ENCODE measurements at places on chromosomes 5 and 9.

DNA sequence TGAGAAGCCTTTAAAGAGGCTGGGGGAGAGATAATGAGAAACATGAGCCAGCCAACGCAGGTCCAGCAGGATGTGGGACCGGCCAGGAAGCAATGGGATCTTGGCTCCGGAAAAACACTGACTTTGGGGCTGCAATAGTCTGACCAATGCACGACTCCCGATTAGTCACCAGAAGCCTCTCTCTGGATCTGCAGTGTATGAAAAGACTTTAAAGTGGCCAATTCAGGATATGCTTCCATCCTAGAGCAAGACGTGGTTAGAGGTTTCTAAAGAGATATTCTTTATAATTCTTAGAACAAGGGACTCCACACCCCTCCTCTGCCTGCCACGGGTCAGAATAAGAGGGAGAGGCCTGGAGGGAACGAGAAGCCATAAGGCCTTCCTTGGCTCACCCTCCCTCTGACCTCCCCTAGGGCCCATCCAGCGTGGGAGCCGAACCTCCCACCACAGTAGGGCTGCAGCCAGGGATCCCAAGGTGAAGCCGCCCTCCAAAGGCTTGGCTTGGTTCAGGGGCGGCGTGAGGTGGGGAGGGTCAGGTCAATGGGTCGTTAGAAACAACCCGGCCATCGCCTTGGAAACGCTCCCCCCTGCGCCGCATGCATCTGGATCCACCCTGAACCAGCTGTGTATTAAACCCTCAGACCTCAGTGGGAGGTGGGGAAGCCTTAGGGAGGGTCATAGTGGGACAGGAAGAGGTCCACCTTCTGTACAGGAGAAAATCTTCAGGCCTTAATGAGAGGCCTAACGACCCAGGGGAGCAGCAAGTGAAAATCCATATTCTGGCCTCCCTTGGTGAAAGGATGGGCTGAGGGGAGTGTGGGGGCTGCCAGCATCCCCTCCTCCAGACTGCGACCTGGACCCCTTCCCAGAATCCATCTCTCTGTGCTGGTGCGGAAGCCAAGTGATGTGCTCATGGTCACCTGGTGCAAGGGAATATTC, 11.1 kb downstream of the FGF1 start:
- no peak for DNase-seq

DNA sequence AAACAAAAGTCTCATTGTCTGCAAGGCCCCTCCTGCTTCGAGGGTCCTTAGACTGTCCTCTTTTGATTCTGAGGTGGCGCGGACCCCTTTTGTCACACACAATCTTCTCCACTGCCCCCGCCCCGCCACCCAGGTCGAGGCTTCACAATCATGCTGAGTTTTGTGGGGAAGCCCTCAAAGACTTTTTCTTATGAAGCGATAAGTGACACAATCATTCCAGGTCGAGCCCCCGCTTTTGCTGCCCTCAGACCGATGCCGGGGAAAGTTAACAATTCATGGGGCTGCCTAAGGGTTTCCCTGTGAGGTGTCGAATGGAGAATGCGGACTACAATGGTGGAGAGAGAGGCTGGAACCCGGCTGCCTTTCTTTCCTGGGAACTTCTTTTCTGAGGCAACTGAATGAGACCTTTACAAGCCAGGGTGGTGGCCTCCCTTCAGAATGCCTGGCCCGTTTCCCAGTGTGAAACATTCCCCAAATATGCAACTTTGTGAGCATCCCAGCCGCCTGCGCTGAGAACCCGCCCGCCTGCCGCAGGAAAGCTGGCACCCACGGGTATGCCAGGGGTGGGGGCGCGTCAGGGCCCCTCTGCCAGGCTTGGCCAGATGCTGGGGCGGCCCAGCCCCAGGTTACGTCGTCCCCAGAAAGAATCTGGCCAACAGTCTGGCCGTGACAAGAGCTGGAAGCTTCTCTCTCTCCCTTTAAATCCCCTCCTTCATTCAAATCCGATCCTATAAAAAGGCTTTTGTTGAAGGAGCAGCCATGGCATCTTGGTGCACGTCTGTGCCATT, 71.9 kb downstream of the MAP1B start:
- DNase-seq, result no peak

DNA sequence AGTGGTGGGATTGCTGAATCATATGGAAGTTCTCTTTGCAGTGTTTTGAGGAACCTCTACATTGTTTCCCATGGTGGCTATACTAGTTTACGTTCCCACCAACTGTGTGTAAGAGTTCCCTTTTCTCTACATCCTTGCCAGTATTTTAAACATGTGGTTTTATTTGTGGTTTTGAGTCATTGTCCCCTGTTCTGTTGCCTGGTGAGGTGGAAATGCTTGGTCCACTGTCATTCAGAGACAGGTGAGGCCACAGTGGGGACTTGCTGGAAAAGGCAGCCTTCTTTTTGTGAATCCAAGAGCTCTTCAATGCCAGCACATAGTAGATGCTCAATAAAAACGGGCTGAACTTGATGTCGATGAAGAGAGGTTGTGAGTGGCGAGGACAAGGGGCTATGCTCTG, 44.2 kb downstream of the SH3PXD2B start:
- no peak for DNase-seq

GRCh38 chr5:96763026-96763425, 44.7 kb downstream of the ERAP1 start:
- DNase-seq, result no peak

- no peak for DNase-seq
These were observed 164.6 kb downstream of the MAT2B start for GRCh38 chr5:163670036-163670435.

- no peak for DNase-seq
These were observed 1.3 kb upstream of the ACTL7A start for GRCh38 chr9:108860764-108861163.

DNA sequence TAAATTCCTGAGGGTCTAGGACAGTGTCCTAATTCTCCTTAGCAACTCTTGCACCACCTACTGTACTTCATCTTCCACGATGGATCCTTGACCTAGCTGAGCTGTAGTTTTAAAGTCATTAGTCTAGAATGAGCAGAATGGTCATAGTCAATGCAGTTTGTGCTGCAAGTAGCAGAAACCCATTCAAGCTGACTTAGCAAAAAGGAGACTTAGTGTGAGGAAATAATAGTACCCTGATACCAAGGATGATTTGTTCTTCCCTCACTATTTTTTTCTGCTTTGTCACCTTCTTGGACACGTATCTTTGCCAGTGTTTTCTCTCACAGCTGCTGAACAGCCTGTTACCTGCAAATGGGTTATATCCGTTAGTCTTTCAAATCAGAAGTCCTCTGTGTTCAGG, 5.3 kb downstream of the MFAP3 start:
- DNase-seq, result no peak

- DNase-seq, result no peak
These were observed 17.6 kb upstream of the AGGF1 start for GRCh38 chr5:77012601-77013000.

- no peak for DNase-seq
These were observed 83.9 kb downstream of the TMEM174 start for GRCh38 chr5:73256862-73257261.

DNA sequence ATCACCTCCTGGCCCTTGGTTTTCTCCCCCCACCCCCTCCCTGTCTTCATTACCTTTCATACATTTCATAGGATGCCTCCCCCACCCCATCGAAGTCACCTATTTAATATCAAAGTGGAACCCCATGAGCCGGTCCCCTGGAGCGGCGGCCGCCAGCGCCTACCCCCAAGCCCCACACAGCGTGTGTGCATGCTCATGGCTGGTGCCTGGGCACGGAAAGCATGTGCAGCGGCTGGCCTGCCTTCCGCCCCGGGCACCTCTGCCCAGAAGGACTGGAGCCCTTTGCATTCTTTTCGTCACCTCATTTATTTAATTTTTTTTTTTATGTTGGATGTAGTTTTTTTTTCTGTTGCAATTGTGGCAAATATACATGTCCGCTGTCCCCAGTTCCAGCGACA, 116.2 kb downstream of the WNK2 start:
- DNase-seq, result peak; percentile 42

GRCh38 chr5:168683247-168683926, 104.2 kb upstream of the PANK3 start:
- peak; percentile 31 for DNase-seq

GRCh38 chr5:132830436-132831094, at the start of gene SHROOM1:
Gene SHROOM1, minus strand, starts transcription at chr5:132830647. Its CDS starts 4,507 bp downstream, at chr5:132826140.
- DNase-seq, result no peak

- DNase-seq, result peak; percentile 59
These were observed 683 bp downstream of the DBN1 start for GRCh38 chr5:177472460-177473442.

- no peak for DNase-seq
These were observed 90.8 kb downstream of the TMEM167A start for GRCh38 chr5:82986404-82986803.

- no peak for DNase-seq
These were observed 3.1 kb upstream of the VAV2 start for GRCh38 chr9:133995012-133995896.

- no peak for DNase-seq
These were observed 112.6 kb downstream of the MACIR start for GRCh38 chr5:103371046-103371607.

DNA sequence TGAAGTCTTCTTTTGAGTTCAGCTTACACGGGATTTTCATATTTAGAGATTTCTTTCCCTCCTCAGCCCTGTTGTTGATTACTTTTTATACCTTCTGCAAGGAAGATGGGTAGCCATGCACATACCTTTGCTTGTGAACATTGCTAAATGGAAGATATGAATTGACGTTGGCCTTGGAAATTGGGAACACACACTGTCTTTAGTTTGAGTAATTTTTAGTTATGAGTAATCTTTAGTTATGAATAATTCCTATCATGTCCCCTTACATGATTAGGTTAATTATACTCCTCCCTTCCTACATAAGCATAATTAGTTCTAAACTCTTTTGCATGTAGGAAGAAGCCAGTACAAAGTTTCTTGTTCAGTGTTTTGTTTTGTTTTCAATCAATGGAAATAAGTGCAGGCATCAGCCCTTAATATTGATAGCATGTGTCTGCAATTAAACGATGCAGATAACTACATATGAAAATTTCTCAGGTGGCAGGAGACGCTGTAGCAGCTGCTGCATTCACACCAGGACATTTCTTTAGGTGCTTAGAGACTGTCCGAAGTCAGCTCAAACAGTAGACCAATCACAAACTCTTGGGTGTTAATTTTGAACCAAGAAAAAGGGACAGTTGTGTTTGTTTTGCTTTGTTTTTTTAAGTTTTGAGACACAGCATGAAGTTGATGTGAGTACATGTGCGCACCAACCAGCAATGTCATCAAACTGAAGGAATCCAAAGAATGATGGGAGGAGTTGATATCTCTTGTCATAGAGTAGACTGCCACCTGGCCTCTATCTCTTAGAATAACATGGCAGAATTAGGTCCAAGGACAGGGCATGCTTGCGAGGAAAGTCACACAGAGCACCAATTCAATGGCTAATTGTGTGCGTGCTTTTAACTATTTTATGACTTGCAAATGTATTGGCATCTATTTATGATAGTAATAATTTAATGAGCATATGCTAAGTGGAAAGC, 51.4 kb downstream of the SMARCA2 start:
- no peak for DNase-seq

GRCh38 chr5:67605730-67606585, 409.4 kb upstream of the CD180 start:
- no peak for DNase-seq

DNA sequence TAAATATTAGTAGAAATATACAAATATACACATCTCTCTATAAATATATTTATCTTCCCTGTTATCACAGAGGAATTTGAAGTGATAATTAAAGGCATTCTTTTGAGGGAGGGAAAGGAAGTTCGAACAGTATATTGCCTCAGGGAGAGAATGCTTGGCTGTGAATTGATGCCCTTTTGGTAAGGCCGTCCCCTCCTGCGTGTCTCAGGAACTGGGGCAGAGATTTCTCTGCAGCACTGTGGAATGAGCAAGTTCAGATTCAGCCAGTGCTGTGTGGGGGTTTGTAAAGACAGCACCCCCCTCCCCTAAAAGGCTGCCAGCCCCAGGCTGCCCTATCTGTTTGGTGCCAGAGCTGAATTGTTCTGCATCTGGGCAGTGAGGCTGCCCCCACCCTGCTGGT, 42.0 kb downstream of the UBE2QL1 start:
- DNase-seq, result no peak

- no peak for DNase-seq
These were observed 45.2 kb upstream of the NEK6 start for GRCh38 chr9:124212381-124213050.

DNA sequence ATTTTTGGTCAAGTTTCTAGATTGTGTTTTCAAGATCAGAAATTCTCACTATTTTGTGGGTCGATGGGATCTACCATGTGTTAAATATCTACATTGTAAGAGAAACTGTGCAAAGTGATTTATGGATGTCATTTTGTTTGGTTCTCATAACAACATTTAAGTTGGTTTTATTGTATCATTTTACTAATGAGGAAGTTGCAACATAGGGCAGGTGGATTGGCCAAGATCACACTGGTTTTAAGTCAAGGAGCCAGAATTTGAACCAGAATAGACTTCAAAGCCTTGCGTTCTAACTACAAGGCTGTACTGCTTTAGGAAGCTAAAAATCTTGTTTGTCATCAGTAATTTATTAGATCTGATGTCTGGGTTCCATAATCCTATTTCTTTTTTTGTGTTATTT, 23.4 kb downstream of the SH3TC2 start:
- no peak for DNase-seq

GRCh38 chr5:81850501-81851357, 99.8 kb upstream of the SSBP2 start:
- DNase-seq, result no peak

- no peak for DNase-seq
These were observed 64.0 kb upstream of the TUSC1 start for GRCh38 chr9:25742256-25742655.

- DNase-seq, result no peak
These were observed 122.3 kb upstream of the RAI14 start for GRCh38 chr5:34533582-34534522.

GRCh38 chr5:150022158-150022531, 21.6 kb downstream of the HMGXB3 start:
- DNase-seq, result no peak

- DNase-seq, result no peak
These were observed 20.8 kb upstream of the MELK start for GRCh38 chr9:36551910-36552309.

DNA sequence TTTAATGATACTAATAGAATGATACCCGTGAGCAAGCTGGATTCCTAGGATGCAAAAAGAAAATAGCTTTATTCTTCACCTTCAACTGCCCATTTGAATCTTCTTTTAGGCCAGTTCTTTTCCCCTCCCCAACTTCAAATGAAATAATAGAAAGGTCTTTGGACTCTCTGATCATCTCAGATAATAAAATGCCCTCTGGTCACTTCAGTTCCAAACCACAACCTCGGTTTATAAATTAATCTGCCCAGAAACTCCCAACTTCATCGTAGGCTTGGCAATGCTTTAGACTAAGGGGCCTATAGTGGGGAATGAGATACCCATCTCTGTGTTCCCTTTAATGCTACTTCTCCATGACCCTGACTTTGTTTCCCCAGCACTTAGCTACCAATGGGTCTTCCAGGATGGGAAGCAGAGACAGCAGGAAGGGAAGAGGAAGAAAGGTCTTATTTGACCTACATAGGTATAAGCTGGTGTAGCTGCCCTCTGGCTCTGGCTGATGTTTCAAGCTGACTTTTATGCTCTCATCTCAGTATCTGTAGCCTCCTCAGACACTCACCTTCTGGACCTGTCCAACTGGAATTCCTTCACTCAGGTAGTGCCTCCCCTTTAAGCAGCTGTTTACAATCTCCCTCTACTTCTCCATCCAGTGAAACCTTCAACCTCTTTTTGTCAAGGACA, 47.2 kb upstream of the RAD23B start:
- DNase-seq, result no peak

GRCh38 chr5:113950186-113950585, 411.7 kb upstream of the KCNN2 start:
- DNase-seq, result no peak

GRCh38 chr9:99231711-99232110, 9.6 kb downstream of the SEC61B start:
- no peak for DNase-seq

All from naive thymus-derived CD8-positive, alpha-beta T cell (primary cell).